Ovary (tissue), 10 donors: ENCODE measurements at places on chromosomes 6 and 20. TPM values are rescaled to one million over a fixed set of nuclear protein-coding genes. Genes with fewer than 3 reads are reported as not detected.

- H3K27ac ChIP-seq: no peak overlapping the region
- DNase-seq: no peak
- no peaks in the 10 kb centered on the region for H3K27me3 ChIP-seq
- H3K4me1 ChIP-seq: peaks cover 9% of the 10 kb centered on the region
- no peak overlapping the region for H3K4me3 ChIP-seq
Observed at GRCh38 chr6:36657271-36657670, 21.2 kb upstream of the CDKN1A start.

Gene RAET1L
- not detected for total RNA-seq

DNA sequence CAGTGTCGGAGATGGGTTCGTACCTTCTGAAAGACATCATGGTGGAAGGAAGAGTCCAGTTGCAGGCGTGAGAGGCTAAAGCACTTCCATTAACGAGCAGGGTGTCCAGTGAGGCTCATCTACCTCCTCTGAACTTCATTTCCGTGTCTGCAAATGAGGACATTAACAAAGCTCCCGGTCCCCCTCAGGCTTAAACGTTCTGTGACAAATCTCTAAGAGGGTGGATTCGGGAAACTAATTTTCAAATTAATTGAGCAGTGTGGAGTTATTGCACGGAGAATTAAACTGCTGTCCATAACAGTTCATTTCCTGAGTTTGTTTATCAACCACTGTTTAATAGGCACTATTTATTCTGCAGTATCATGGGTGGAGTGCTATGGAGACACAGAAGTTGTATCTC lies 68.2 kb downstream of the TRMT6 start:
- DNase-seq: no peak
- H3K4me3 ChIP-seq: no peak overlapping the region
- H3K36me3 ChIP-seq: no peaks in the 10 kb centered on the region
- no peaks in the 10 kb centered on the region for H3K27me3 ChIP-seq
- H3K27ac ChIP-seq: no peak overlapping the region

DNA sequence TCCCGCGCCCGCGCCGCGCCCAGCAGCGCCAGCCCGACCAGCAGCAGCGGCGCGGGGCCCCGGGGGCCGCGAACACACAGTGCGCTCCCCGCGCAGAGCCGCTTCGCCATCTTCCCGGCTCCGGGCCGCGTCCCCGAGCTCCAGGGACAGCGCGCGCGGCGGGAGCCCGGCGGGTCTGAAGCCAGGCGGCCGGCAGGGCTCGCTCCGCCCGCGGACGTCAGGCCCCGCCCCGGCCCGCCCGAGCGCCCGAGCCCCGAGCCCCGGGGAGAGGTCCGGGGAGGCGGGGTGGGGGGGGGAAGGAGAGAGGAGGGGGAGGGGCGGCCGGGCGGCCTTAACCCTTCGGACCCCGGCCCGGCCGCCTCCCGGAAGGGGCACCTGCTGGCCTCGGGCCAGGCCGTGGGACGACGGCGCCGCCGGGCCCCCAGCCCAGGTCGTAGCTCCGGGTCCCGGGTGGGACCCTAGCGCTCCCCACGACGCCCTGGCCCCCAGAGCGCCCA lies at the start of gene LAMA5:
Gene LAMA5, minus strand, starts transcription at position 177 of the 497 bp plus-strand sequence. Its CDS starts 67 bp downstream, at position 110.
- H3K27ac ChIP-seq: peak within 1 kb of the TSS; percentile 27
- H3K4me1 ChIP-seq: peaks cover 13% of the 10 kb centered on the region
- DNase-seq: peak; percentile 48
- peak within 1 kb of the TSS; percentile 69 for H3K4me3 ChIP-seq
- H3K27me3 ChIP-seq: peaks cover 5% of the 10 kb centered on the region

DNA sequence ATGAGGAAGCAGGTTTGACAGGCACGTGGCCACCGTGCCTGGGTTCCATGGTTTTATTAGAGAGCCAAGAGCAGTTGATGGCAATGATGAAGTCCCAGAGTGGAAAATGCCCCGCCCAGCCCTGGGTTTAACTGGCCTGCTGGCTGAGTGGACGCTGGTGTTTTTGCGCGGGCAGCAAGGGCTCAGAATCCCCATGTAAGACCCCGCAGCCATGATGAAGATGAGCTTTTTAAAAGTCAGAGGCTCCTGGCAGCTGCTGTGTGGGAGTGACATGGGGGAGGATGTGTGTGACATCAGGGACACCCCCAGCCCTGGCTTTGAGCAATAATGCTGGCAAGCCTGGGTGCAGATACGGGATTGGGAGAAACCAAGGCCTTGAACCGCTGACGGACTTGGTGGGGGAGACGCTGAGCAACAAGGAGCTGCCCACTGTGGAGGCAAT lies 33.0 kb upstream of the SLCO4A1 start:
- no peak overlapping the region for H3K4me3 ChIP-seq
- H3K36me3 ChIP-seq: no peaks in the 10 kb centered on the region
- no peak for DNase-seq
- no peaks in the 10 kb centered on the region for H3K27me3 ChIP-seq
- no peak overlapping the region for H3K27ac ChIP-seq

GRCh38 chr20:35979544-35979943 lies 11.2 kb downstream of the CNBD2 start:
- no peaks in the 10 kb centered on the region for H3K27me3 ChIP-seq
- no peaks in the 10 kb centered on the region for H3K4me1 ChIP-seq
- no peak overlapping the region for H3K27ac ChIP-seq
- no peak for DNase-seq
- H3K36me3 ChIP-seq: no peaks in the 10 kb centered on the region
- H3K4me3 ChIP-seq: no peak overlapping the region

GRCh38 chr20:64260239-64260638 lies 4.7 kb downstream of the PCMTD2 start:
- no peaks in the 10 kb centered on the region for H3K27me3 ChIP-seq
- peaks cover 30% of the 10 kb centered on the region for H3K4me1 ChIP-seq
- H3K4me3 ChIP-seq: no peak overlapping the region
- H3K36me3 ChIP-seq: no peaks in the 10 kb centered on the region

GRCh38 chr20:51182571-51182970 lies 159.7 kb upstream of the KCNG1 start:
- H3K4me3 ChIP-seq: no peak overlapping the region
- H3K4me1 ChIP-seq: no peaks in the 10 kb centered on the region
- no peaks in the 10 kb centered on the region for H3K27me3 ChIP-seq
- H3K36me3 ChIP-seq: no peaks in the 10 kb centered on the region
- H3K27ac ChIP-seq: no peak overlapping the region

DNA sequence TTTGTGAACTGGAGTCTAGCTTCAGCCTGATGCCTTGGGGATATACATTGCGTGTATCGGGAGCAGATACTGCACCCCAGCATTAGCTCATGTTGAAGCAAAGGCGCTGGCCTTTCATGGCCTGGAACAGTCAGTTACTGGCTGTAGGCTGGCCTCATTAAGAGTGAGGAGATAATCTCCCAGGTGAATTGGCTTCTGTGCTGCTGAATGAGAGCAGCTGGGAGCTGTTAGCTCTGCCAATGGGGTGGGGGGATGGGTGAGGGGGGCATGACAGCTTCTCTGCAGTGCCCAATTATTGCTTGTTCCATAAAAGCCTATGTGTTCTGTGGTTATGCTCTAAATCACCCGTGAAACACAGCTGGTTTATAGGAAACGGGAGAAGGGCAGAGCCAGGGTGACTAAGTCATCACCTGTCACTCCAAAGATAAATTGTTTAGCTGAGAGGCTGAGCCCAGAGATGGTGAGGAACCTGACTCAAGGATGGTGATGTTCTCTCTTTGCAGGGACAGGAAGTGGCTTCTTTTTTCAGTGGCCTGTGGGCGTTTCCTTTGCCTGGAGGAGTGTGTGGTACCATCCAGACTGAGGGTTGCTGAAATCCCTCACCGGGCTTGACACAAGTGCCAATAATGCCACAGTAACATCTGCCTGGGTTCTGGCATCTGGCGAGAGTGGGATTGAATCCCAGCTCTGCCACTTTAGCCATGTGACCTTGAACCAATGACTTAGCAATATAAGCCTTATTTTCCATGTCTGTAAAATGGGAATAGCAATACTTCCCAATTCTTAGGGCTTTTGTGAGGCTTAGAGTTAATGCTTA lies 170.8 kb downstream of the BCAS1 start:
- H3K27me3 ChIP-seq: no peaks in the 10 kb centered on the region
- no peak for DNase-seq
- no peak overlapping the region for H3K27ac ChIP-seq
- no peaks in the 10 kb centered on the region for H3K4me1 ChIP-seq

GRCh38 chr20:44768256-44768655 lies 22.6 kb downstream of the KCNK15 start:
- H3K27me3 ChIP-seq: no peaks in the 10 kb centered on the region
- no peak overlapping the region for H3K27ac ChIP-seq
- no peaks in the 10 kb centered on the region for H3K4me1 ChIP-seq
- DNase-seq: no peak
- no peak overlapping the region for H3K4me3 ChIP-seq

DNA sequence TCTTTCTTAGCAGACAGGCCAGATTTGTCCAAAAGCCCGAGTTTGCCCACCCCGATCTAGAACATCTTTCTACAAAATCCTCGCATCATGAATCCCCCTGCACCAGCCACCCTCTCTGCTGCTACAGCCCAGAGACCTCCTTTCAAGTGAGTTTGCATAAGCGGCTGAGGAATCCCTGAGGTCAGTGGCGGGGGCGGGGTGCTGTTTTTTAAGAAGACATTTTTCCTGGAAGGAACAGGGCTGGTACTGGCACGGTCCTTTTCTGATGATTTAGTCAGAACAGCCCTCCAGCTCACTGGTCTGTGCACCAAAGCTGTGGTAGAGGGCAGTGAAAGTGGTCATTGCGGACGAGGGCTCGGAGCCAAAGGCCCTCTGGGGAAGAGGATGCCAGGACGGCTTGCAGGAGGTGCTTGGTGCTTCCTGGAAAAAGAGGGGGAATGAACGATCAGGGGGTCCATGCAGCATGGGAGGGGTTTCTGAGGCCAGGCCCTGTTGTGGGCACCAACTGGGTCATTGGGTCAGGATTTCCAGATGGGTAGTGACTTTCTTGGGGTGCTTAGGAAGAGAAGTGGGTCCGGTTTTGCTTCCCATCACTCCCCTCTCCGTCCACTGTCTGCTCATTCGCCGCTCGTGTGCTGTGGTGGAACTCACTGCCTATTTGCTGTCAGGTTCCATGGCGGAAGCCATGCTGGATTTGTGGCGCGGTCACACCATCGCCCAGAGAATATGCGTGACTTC lies 50.4 kb downstream of the GNAS-AS1 start:
- DNase-seq: no peak
- H3K27ac ChIP-seq: no peak overlapping the region
- H3K4me1 ChIP-seq: no peaks in the 10 kb centered on the region
- H3K36me3 ChIP-seq: no peaks in the 10 kb centered on the region

DNA sequence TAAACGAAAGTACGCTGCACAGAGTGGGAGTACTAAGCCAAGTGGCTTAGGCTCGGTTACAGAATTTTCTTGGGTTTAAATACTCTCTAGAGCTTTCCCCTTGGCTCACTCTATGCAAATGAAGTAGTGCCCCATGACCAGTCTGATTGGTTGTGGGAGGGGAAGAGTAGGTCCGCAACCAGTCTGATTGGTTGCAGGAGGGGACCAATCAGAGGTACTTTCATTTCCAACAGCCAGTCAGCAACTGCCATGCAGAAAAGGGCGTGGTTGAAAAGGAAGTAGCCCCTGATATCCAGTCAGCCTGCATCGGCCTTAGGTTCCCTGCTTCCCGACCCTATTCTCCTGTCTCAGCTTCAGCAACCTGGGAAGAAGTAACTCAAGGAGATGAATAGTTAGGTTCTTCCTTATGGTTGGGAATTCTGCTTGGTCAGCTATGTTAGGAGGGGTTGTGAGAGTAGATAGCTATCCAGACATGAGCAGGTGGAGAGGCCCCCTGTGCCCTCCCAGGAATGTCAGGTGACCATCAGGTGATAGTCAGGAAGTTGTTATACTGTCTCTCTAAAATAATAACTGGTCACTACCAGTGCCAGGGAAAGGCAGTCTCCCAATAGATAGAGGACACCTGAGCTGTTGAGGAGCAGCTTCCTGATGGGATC lies 57.4 kb downstream of the FARS2 start:
- no peak overlapping the region for H3K4me3 ChIP-seq
- H3K4me1 ChIP-seq: no peaks in the 10 kb centered on the region
- H3K36me3 ChIP-seq: no peaks in the 10 kb centered on the region
- H3K27ac ChIP-seq: no peak overlapping the region

DNA sequence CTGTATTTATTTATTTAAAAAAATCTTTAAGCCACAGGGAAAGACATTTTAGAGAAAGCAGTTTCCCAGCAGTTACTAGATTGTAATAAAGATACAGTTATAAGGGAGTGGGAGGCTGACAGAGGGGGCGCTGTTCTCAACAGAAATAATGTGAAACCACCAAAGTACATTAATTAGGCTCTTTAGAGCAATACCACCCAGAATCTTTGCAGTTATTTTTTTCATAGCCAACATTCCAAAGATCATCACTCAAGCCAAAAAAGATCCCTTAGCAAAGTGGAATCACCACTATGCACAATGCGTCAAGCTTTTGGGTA lies 331.3 kb upstream of the DEFB112 start:
- H3K4me1 ChIP-seq: no peaks in the 10 kb centered on the region
- no peak for DNase-seq
- H3K27me3 ChIP-seq: no peaks in the 10 kb centered on the region

Gene BHLHE23
- total RNA-seq: not detected

DNA sequence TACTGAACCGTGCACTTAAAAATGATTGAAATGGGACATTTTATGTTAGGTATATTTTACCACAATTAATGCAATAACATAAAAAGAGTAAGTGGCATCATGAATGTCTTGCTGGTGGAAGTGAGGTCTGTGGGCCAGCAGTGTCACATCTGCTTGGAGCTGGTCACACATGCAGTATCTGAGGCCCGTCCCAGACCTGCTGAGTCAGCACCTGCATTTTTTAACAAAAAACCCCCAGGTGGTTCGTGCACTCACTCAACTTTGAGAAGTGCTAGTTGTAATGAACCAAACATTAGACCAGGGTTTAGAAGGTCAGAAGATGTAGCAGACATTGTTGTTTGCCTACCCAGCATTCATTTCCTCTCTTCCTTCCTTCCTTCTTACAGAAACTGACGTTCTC lies 21.0 kb downstream of the BANF2 start:
- no peaks in the 10 kb centered on the region for H3K4me1 ChIP-seq
- H3K36me3 ChIP-seq: no peaks in the 10 kb centered on the region
- H3K27ac ChIP-seq: no peak overlapping the region
- H3K27me3 ChIP-seq: no peaks in the 10 kb centered on the region
- H3K4me3 ChIP-seq: no peak overlapping the region
